AG09309 (cell line): ENCODE measurements at places on chromosomes 6 and 20.

- DNase-seq, result no peak
Measured at GRCh38 chr20:36924167-36925045, 27.1 kb downstream of the SAMHD1 start.

DNA sequence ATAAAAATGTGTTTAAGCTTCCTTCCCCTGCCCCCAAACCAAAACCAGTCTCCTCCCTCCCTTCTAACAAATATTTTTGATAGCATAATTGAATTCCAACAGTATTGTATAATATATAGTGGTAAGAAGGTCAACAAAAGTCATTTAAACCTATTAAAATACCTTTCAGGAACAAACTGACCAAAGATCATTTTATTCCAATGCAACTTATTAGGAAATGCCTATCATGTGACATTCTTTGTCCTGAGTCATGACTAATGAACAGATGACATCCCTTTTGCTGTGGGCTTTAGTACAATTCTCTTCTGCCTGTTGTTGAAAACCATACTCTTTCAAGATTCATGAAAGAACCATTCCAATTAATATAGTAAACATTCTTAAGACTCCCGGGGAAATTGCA lies 51.5 kb upstream of the TRAF3IP2 start:
- peak; percentile 21 for DNase-seq

DNA sequence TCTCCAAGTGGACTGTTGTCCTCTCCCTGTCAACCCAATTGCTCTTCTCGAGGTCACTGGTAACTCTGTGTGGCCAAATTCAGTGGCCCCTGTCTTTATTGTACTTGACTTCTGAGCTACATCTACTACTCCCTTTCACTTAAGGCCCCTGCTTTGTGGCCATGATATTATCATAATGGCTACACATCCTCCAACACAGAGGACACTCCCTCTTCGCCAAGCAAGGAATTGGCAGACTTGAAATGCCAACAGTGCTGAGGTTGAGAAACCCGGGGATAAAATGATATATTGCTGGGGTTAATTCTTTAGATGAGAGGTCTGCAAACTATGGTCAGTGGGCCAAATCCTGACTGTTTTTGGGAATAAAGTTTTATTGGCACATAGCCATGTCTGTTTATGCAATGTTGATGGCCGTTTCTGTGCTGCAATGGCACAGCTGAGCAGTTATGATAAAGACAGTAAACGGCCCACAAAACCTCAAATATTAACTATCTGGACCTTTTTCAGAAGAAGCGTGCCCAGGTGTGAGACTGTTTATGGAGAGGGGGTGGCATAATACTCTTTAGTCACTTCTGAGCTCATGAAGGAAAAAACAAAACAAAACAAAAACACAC lies 12.0 kb upstream of the MRPS10 start:
- DNase-seq, result no peak

DNA sequence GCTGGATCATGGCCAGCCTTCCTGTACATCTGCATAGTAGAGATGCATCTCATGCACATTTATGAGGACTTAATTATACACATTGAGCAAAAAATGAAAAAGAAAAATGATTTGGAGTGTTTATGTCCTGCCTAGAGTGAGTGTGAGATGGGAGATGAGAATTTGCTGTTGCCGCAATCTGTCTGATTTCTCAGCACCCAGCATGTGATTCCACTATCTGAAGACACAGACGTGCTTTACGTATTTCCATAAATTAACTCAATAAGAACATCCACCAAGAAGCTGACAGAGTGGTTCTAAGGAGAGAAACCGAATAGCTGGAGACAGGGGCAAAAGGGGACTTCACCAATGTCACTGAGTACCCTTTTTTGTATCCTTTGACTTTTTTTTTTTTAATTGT lies 15.2 kb downstream of the EDEM2 start:
- no peak for DNase-seq

DNA sequence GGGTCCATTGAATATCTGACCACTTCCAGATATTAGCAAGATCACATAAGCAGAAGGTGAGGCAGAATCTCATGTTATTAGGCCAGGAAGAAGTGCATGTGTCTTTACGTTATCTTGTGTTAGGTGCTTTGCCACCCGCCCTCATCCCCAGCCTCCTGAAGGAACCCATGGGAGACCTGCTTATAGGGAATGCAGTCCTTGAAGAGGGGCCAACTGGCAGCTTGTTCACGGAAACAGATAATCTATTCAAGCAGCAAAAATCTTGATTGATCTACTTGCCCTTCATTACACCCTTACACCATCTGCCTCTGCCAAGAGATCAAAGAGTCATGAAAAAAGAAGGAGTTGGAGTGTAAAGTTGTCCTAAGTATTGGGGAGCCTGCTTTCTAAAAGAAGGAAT lies 576.4 kb downstream of the HTR1B start:
- DNase-seq, result no peak

- DNase-seq, result no peak
Measured at GRCh38 chr6:62150048-62150663, 135.9 kb downstream of the KHDRBS2 start.

- no peak for DNase-seq
Measured at GRCh38 chr6:155561257-155561965, 105.8 kb upstream of the NOX3 start.

DNA sequence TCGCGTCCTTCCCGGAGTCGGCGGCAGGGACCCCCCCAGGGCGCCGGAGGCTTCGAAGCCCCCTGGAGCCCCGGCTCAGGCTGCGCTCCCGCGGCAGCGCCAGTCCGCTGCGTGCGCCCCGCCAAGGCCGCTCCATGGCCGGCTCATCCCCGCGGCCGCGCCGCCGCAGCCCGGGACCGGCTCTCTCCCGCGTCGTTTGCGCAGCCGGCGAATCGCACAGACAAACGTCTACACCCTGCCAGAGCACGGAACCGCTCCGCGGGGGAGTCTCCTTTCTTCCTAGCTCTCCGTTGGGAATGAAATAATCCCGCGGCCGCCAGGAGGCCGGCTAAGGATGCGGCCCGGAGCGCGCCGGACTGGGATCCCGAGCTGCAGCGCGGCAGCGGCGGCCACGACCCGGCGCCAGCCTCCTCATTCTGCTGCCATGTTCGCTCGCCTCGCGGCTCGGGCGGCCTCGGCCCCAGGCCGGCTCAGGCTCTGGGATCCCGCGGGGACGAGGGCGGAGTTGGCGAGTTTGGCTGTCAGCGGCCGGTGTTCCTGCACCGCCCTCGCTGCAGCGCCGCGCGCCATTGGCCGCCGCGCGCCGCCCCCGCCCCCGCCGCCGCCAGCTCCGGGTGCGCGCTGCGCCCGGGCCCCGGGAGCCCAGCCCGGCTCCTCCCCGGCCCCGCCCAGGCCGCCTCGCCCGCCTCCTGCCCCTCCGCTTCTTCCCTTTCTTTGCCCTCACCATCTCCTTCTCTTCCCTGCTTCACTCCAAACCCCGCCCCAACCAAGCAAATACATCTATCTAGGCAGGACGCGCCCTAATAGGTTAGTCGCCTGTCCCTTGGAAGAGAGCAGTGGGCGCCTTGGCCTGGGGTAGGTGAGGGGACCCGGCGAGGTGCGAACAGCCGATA lies at the start of gene GFOD1:
Gene GFOD1 (minus strand): TSS at position 479 of the 893 bp plus-strand sequence. CDS start 710 bp downstream, outside the sequence.
- peak; percentile 41 for DNase-seq

DNA sequence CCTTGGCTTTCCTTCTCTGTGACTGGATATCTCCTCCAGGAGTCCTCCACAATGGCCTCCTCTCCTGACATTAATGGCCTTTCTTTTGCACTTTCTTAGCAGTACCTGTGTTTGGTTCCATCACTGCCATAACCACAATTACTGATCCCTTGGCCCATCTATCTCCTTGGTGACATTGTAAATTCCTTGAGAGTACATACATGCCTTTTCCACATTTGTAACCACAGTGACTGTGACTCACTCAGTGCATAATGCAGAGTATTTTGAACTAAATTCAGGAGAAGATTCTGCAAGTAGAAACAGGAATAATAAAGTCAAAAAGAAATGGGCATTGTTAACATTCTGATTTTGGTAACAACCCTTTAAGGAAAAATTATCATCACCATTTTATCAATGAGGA lies 197.2 kb upstream of the SOX4 start:
- DNase-seq, result peak; percentile 39
